Activated naive CD8-positive, alpha-beta T cell treated with anti-CD3 and anti-CD28 coated beads, Interleukin-2, amount 50 U/mL, for 16 hours (primary cell): ENCODE measurements at places on chromosomes 2 and 18.

DNA sequence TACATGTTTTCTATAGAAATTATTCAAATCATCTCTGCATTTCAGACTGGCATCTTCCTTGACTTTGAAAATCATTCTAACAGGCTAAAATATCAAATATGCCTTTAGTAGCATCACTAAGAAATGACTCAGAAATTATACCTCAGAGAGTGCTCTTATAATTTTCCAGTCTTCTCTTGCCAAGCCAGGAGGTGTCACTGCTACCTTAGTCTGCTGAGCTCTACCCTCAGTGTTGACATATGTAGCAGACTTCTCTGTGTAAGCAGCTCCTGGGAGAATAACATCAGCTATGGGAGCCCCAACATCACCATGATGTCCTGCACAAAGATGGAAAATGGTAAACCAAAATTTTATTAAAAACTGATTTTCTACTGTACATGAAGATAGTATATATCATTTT, 31.6 kb downstream of the NDUFS1 start:
- no peak for DNase-seq

GRCh38 chr2:63875559-63876245, 34.0 kb downstream of the UGP2 start:
- DNase-seq, result no peak

DNA sequence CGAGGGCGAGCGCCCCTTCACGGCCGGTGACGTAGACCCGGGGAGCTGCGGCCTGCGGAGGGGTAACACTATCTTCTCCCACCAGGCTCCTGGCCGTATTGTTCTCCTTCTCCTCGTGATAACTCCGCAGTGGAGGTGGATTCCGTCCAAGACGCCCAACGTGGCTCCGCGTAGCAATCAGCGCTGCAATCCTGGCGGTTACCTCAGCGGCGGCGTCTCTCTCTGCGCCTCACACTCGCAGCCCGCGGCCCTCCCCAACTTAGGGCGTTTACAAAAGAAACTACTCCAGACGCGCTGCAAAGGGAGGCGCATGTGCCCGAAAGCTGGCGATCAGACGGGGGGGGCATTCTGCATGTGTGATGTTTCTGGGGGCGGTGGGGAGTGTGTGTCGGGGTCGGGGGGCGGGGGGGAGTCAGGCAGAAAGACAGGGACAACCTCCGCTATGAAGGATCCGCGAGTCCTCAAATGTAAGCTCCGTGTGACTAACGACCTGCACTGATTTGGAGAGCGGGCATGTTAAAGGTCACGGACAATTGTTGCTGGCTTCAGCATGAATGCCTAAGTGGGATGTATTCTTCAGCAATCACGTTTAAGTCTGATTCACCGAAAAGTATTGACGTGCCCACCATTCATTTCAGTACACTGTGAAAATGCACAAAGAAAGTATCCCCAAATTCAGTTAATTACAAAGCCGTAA, 1.3 kb upstream of the ZNF516 start:
- no peak for DNase-seq

- no peak for DNase-seq
Observed at GRCh38 chr2:218026244-218026643, 23.4 kb upstream of the TNS1 start.

- no peak for DNase-seq
Observed at GRCh38 chr2:10123281-10123680, 742 bp downstream of the RRM2 start.

GRCh38 chr2:211114826-211115455, 558.5 kb downstream of the CPS1 start:
- DNase-seq, result no peak

DNA sequence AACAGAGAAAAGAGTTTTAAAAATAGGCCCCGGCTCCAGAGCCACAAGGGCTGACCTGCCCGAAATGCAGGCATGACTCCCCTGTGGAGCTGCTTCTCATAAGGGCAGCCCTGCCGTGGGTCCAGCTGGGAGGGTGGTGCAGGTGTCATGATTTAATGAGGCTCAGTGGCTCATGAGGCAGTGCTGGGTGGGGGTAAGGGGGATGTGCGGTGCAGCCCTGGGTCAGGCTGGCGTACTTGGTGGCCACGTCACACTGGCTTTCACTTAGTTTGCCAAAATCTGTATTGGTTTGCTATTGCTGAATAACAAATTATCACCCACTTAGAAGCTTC, 33.6 kb downstream of the HJURP start:
- no peak for DNase-seq

- no peak for DNase-seq
Observed at GRCh38 chr2:101396316-101396717, 9.0 kb upstream of the CREG2 start.

GRCh38 chr2:14673351-14673875, 40.9 kb downstream of the LRATD1 start:
- DNase-seq, result no peak

GRCh38 chr2:156319811-156320485, 12.6 kb downstream of the NR4A2 start:
- DNase-seq, result no peak

- no peak for DNase-seq
Observed at GRCh38 chr2:13106302-13106701, 389.6 kb downstream of the TRIB2 start.

DNA sequence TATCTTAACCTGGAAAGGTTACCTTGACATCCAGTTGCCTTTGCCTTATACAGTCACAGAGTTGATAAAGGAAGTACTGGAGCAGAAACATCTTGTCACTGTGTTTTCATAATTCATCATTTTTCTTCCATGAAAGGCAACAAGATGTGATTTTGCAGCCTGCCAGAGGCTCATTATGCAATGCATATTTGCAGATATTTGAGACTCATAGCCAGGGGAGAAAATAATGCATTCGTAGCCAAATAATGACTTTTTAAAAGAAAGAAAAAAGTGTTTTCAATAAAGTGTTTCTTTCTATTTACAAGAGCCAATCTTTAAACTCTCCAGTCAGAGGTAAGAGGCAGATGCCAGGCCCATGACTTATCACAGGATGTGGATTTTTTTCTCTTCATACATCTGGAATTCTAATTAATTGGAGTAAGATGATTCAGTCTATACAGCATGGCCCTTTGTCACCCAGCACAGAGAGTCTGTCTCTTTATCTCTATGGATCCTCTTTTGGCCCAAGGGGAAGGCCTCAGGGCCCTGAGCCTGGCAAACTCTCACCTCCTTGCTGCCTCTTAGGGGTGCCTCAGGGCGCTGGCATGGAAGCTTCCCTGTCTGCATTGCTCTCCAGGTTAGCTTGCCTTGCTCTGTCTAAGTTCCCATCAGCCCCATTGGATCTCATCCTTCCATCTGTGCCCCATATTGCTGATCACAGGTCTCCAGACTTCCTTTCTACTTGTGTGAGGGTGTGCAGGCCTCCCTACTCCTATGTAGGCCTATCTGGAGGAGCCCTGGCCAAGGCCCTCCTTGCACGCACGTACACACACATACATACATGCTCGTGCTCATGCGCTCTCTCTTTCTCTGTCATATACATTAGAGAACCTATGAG, 247.7 kb downstream of the TPGS2 start:
- DNase-seq, result no peak

DNA sequence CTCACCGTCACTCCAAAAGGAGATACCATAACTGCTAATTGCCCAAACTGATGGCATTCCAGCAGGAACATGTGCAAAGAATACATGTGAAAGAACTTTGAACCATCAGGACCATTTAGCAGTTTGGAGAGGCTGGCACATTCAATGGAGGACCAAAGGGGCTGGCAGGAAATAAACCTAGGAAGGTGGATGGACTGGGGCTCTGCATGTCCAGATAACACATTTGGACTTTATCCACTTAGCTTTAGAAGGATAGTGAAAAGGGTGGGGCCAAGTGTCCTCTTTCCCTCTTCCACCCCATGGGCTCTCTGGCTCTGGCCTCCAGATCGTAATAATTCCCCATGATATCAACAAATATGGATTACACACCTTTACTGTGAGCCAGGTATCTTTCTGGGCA, 80.0 kb upstream of the STPG4 start:
- DNase-seq, result no peak

DNA sequence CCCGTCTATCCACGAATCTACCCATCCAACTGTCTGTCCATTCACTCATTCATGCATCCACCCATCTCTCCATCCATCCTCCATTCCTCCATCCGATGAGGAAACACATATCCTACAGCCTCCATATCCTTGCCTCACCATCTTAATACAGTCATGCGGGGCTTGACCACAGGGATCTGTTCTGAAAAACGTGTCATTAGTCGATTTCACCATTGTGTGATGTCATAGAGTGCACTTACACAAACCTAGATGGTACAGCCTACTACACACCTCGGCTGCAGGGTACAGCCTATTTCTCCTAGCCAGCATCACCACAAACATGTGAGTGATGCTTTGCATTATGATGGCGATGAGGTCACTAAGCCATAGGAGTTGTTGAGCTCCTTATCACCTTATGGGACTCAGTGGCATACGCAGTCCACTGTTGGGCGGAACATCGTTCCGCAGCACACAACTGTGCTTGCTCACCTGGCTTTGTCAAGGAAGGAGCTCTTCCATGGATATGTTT, 1.9 kb upstream of the NT5DC4 start:
- DNase-seq, result no peak

DNA sequence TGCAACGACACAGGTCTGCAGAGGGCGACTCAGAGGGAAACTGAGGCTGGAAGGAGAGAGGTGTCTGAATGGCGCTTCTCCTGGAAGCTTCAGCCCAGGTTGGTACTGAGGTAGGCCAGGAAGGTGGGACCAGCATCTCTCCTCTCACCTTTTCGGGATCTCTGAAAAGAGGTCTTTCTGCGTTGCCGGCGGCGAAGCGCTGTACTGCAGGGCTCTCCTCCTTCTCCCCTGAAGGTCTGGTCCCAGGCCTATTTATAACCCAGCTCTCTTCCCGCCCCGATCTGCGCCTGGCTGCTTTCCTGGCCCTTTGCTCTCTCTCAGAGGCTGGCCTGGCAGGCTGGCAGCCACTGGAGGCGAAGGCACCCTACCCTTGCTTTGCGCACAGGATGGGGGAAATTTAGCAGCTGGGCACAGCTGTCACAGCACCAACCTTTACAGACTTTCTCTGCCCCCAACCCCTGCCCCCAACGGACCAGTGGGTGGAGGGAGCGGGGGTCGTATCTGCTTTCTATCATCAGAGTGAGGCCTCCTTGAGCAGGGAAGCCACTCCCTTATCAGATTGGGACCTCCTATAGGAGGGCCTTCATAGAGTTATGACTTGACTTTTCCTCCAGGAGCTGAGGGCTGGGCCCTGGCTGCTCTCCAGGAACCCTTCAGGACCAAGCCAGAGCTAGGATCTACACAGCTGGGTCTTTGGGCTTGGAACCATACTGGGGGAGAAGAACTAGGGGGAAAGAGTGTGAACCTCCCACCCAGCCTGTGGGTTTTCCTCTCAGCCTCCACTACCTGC, 1.1 kb downstream of the DYSF start:
- DNase-seq, result no peak

DNA sequence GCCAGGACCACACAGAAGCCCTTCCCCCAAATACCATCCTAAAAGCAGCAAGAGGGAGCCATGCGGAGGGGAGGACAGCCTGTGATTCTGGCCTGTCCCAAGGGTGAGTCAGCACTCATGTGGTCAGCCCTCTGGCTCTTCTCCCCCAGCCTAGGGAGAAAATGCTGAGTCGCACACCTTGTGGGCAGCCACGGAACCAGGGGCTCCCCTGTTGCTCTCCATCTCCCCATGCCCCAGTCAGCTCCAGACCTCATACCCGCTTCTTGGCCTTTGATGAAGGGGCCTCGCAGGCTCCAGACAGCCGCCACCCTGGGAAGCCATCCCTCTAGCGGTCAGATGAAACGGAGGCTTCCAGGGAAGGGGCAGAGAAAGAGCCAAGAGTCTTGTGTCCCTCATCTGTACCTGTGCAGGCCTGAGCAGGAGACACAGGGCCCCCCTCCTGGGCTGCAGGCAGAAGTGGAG, 181.3 kb upstream of the SIX2 start:
- no peak for DNase-seq

DNA sequence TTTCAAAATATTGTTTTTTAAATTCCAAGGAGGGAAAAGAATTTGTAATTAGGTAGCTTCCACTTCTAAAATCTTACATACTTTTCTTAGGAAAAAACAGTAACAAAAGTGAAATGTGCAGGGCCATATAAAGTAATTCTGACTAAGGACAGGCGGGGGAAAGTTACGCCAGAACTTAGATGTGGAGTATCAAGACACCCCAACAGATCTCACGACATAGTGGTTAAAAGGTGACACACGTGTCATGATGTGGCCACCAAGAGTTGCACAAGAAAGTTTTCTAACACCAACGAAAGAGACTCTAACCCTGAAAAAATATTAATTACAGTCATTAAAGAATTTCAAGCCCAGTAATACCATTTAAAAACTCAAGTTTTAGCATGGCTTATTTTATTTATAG, 51.0 kb downstream of the KIDINS220 start:
- DNase-seq, result no peak

DNA sequence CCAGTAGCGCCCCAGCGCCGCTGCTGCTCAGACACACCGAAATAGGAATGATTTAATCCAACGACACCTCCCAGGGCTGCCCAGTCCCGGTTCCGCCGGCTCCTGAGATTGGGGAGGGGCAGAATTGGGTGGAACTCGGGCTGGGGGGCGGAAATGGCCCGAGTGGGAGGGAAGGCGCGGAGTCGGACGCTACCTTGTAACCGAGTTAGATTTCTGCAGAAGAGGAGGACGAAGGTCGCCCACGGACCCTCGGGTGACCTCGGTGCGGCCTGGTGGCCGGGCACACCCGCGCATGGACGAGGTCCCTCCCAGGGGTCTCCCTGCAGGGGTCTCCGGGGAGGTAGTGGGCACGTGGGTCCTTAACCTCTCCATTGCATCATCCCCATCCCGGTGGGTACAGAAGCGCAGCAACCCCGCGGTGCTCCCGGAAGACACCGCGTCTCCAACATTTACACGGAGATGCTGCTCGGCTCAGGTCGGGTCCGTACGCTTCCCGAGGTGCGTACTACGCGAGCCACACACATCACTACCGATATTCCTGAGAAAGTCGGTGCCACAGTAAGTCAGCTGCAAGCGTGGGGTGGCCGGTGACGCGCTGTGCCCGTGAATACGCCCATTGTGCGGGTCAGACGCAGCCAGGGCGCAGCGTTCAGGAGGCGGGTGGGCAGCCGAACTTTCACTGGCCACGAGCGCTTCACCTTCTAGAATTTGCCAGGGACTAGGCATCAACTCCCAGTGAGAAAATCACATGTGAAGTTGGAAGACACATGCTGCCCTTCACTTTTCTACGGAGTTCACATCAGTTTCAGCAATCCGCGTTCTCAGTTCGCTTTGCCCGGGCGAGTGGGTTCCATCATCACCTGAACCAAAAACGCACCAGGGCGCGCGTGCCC, 3.0 kb downstream of the ZNF516 start:
- DNase-seq, result no peak

- DNase-seq, result no peak
Observed at GRCh38 chr18:11323359-11323819, 174.0 kb upstream of the PIEZO2 start.
